ENCODE measurements at places on chromosomes 12 and 14.

GRCh38 chr12:27382171-27382795 lies 49.6 kb downstream of the BMAL2 start:
- DNase-seq = no peak

DNA sequence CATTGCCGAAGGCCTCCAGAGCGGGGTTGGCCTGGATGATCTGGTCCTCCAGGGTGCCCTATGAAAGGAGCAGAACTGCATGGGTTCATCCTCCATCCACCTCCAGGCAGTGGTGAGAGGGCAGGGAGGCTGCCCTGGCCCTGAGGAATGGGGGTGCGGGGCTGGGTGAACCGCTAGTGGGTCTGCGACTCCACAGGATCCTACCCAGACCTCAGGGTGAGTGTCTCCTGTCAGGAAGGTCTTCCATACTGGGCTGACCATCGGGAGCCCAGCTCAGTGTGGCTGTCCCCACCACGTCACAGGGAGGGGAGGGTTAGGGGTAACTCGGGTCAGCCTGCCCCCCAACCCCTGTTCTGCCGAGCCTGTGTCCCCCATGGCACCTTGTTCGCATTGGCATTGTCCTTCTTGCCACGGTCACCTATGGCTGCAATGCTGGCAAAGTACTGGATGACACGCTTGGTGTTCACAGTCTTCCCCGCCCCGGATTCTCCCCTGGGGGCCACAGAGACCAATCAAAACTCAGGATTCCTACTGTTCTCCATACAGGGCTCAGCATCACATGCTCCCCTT lies 3.7 kb downstream of the MYH6 start:
- no peak for DNase-seq

DNA sequence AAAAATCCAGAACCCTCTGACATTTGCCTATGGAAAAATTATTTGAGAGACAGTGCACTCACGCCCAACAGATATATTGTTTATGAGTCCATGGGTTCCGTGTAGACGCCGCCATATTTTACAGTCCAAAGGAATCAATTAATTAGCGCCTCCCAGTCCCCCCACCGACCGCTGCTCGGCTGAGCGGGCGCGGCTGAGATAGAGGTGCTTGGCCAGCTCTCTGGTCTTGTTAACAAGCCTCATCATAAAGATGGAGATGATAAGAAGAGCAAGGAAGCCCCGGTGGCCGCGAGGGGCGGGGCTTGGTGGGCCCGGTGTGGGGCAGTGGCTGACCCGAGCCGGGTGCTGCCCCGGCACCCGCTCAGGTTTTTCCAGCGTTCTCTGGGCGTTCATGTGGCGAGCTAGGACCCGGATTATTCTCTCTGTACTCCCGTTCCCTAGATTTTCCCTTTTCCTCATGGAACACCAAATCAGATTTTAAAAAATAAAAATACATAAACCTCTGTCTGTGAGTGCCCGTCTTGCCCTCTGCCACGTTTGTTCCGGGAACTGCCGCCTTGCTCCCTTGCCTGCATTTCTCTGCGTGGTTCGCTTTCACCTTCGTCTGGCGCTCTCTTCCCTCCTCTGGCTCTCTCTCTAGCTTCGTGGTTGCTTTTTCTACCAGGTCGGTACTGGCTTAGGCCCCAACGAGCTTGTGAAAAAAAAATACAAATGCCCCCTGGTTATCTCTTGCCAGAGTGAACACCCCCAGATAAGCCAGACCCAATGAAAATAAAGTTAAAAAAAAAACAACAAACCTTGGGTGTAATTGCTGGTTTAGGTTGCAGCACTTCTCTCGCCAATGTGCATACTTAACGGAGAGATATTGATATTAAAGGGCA lies 9.0 kb downstream of the HOXC12 start:
- DNase-seq = no peak

GRCh38 chr12:68521321-68521839 lies 89.3 kb upstream of the RAP1B start:
- no peak for DNase-seq

DNA sequence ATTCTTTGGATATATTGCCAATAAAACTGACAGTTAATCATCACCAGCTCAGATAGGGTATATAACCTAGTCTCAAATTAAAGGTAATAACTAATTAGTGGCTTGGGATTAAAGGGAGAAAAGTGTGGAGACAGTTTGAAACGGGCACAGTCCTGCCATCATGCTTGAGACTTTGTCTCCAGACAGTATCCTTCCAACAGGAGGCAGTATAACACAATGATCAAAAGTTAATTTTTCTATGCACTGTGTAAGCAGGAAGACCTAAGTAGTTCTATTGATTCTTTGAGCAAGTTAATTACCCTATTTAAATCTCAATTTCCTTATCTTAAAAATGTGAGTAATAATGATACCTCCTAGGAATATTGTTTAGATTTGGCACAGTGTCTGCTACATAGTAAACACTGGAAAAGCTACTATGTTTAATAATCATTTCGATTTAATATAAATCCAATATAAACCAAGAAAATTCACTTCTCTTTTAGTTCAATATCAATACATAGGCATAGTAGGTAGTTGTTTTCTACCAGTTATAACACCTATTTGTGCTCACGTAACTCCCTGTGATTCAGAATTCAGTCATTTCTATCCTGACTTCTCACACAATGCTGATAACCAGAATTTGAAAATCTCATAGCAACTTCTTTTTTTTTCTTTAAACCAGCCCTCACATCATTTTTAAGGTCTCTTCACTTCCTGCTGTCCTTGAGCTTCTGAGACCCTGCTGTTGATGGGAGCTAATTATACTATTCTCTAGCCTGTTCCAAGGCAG lies 53.7 kb downstream of the GALNT4 start:
- no peak for DNase-seq
